CD4-positive, alpha-beta memory T cell (primary cell): ENCODE measurements at places on chromosomes 13 and 19. TPM values are rescaled to one million over a fixed set of nuclear protein-coding genes. Genes with fewer than 3 reads are reported as not detected.

The SEMA6B gene
- total RNA-seq: 2.4 TPM

The FXYD3 gene
- total RNA-seq: not detected

The CLEC17A gene
- total RNA-seq: not detected

GRCh38 chr19:5172859-5173630 lies 167.6 kb downstream of the PTPRS start:
- DNase-seq: no peak

DNA sequence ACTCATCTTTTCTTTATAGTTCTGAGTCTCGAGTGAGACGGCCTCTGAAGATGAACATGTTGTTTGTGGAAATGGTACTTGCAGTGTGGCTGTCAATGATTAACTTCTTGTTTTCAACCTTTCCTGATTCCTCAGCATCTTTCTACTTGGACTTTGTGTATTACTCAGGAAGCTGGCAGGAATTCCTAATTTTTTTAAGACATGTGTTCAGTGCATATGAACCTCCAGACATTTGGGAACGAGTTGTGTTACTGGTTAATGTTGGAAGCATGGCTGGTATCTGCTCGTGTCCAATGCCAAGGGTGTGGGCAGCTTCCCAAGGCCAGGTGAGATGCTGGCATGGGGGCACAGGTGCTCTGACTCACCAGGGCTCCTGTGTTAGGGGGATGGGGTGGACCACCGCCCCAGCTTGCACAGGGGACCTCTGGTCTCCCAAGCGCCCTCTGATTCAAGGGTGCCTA lies 61.1 kb upstream of the MCF2L start:
- DNase-seq: no peak

The ZNF681 gene
- 8.0 TPM for total RNA-seq

The GFY gene
- not detected for total RNA-seq

GRCh38 chr19:38868551-38868950 lies 9.5 kb downstream of the RINL start:
- DNase-seq: no peak
